WTC11 (cell line): ENCODE measurements at places on chromosomes 6 and 20.

GRCh38 chr20:40287683-40288082 lies 401.4 kb downstream of the MAFB start:
- DNase-seq: no peak

- no peak for DNase-seq
Observed at GRCh38 chr20:51417250-51418136, 125.0 kb downstream of the NFATC2 start.

DNA sequence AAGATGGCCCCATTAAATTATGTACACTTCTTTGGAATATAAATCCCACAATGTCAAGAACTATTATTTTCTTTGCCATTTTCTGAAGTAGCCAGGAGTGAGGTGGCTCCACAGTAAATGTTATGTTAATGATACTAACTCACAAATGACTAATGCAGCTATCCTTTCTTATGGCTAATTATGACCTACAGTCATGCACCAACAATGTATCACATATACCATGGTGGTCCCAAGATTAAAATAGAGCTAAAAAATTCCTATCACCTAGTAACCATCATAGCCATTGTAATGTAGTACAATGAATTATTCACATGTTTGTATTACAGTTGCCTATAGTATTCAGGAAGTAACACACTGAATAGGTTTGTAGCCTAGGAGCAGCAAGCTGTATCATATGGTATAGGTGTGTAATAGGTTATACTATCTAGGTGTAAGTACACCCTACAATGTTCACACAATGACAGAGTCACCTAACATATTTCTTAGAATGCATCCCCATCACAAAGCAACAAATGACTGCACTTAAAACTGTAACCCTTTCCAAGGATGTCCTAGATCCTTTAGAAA lies 15.3 kb downstream of the ECHDC1 start:
- no peak for DNase-seq

DNA sequence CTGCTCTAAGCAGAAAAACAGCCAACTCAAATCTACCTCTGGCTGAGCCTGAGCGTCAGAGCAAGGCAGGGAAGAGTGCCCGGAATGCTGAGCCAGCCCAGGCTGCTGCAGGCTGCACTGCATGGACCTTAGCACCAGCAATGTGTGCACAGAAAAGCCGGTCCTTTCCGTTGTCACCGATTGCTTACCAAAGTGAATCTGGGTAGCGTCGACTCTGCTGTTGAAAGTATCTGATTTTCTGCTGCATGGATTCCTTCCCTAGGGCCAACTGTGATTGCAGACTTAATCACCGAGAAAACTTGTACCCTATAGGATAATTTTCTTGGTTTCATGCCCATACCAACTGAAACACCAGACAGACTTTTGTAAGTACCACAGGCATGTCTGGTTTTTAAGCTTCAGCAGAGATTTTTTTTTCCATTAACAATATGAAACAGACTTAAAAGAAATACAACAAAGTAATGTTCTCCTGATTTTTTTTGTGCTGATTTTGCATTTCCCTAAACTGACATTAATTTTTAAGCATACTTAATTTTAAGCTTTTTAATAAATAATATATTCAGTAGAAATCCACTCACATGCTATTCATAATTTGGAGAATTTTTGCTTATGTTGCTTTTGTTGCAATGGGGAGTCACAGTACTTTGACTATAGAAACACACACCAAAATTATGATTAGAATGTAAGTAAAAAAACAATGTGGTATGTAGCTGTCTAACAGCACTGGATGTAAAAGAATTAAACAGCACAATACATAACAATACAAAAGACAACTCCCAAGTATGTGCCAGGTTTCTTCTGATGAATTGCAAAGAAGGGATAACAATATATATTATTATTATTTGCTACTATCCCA lies 218.0 kb downstream of the THBS2 start:
- DNase-seq: no peak

- DNase-seq: no peak
Observed at GRCh38 chr6:16168858-16169257, 40.0 kb downstream of the MYLIP start.

DNA sequence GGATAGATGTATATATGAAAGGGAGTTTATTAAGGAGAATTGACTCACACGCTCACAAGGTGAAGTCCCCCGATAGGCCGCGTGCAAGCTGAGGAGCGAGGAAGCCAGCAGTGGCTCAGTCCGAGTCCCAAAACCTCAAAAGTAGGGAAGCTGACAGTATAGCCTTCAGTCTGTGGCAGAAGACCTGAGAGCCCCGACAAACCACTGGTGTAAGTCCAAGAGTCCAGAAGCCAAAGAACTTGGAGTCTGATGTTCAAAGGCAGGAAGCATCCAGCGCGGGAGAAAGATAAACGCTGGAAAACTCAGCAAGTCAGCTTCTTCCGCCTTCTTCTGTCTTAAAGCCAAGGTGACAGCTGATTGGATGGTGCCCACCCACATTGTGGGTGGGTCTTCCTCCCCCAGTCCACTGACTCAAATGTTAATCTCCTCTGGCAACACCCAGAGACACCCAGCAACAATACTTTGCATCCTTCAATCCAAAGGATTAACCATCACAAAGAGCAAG lies 102.6 kb upstream of the GJE1 start:
- peak; percentile 27 for DNase-seq

DNA sequence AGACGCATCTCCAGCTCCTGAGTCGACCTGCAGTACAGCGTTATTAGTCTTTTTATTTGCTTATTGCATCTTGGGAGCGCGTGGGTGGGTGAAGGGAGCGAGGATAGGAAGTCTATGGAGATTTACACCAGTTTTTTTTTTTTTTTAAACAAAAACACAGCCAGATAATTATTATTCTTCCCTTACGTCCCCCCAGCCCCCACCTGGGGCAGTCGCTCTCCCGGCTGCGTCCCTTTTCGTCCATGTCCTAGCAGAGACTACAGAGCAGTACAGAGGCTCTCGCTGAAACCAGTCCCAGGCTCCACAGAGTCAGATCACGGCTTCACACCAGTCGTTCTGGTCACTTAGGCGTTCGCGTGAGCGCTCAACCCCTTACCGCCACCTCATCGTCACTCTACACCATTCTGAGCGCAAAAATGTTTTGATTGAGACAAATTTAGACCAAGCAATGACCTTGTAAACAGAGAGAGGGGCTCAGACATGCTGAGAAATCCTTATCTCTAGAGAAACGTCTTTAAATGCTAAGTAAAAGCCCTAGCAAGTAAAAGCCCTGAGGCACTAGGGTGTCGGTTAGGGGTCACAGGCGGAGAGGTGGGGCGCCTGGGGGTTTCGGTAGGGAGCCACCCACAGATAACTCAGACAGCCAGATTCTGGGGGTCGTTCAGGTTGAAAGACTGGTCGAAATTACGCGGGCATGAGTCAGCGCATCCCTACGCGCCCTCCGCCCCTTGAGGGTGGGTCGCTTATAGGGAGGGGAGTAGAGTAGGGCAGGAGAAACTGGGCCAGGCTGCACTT lies 975 bp upstream of the PPT2 start:
- DNase-seq: peak; percentile 58

GRCh38 chr6:91865889-91866288 lies 1279.0 kb upstream of the MAP3K7 start:
- DNase-seq: no peak

- DNase-seq: no peak
Observed at GRCh38 chr6:87754828-87755227, 52.8 kb upstream of the AKIRIN2 start.

DNA sequence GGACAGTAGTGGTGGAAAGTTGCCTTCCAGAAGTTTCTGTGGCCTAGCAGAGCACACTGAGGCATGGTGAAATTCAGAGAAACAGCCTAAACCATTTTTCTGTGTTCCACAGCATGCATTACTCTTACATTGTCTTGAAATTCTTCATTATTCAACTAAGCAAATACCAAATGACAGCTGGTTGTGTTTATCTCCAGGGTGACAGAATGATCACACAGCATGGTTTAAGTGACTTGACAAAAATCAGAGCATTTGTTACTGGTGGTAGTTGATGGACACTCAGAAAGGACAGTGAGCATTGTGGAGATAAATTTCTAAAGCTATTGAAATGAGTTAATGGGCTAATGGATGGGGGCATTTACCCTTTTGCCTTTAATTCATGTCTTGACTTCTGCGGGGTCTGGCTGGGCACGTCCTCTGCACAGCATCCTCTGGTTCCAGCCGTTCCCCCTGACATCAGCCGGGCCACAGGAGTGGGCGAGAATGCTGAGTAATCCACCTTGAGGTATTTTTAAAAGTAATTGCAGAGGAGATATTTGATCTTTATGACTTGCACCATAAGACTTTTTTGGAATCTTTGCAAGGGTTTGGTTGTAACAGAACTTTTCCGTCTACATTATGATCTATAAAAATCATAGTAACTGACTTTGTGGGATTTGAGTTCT lies 78.9 kb upstream of the SCP2D1 start:
- no peak for DNase-seq

- no peak for DNase-seq
Observed at GRCh38 chr20:11060423-11061185, 386.8 kb upstream of the JAG1 start.

GRCh38 chr6:28282926-28283325 lies 1.6 kb downstream of the PGBD1 start:
- no peak for DNase-seq

GRCh38 chr6:154230910-154231595 lies 125.5 kb downstream of the IPCEF1 start:
- DNase-seq: no peak
